ENCODE measurements at places on chromosomes 5 and 9. TPM values are rescaled to one million over a fixed set of nuclear protein-coding genes. Genes with fewer than 3 reads are reported as not detected.
A peak's percentile ranks its signal among the peaks of the same experiment; 100 is the strongest.

DNA sequence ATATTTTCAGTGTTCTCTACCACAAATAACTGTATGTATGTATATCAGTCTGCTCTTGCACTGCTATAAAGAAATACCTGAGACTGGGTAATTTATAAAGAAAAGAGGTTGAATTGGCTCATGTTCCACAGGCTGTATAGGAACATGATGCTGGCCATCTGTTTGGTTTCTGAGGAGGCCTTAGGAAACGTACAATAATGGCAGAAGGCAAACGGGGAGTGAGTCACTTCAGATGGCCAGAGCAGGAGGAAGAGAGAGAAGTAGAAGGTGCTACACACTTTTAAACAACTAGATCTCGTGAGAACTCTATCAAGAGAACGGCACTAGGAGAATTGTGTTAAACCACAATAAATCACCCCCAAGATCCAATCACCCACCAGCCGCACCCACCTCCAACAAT, 121.7 kb downstream of the ADAMTS6 start:
- no peak for DNase-seq

- DNase-seq: no peak
These were observed 15.1 kb downstream of the SLC22A5 start for GRCh38 chr5:132384506-132385050.

- no peak for DNase-seq
These were observed 283.2 kb upstream of the TMEM161B start for GRCh38 chr5:88551724-88552345.

- DNase-seq: no peak
These were observed 706.6 kb upstream of the RGMB start for GRCh38 chr5:98066910-98067309.

- no peak for DNase-seq
These were observed 151.9 kb downstream of the INSYN2B start for GRCh38 chr5:169828385-169828784.

- no peak for DNase-seq
These were observed 193.7 kb downstream of the BRINP1 start for GRCh38 chr9:119175581-119175980.

GRCh38 chr5:56119050-56119449, 114.1 kb downstream of the ANKRD55 start:
- DNase-seq: no peak

GRCh38 chr5:129003232-129003631, 37.9 kb downstream of the SLC27A6 start:
- DNase-seq: no peak

- DNase-seq: no peak
These were observed 13.0 kb downstream of the ROR2 start for GRCh38 chr9:91937056-91937455.

DNA sequence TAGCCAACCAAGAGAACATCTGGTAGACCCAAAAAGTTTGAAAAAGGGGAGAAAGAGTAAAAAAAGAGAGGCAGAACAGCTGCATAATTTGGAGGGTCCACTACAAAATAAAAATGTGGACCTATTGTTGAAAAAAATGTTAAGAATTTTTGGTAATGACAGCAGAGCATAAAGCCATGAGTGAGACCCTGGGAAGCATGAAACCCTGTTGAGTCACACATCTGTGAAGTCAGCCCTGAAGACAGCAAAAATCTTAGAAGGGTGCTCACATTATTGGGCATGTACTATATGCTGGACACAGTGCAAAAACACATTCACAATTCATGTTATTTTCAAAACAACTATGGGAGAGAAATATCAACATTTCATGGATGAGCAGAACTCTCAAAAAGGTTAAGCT, 56.4 kb upstream of the LIFR start:
- no peak for DNase-seq

DNA sequence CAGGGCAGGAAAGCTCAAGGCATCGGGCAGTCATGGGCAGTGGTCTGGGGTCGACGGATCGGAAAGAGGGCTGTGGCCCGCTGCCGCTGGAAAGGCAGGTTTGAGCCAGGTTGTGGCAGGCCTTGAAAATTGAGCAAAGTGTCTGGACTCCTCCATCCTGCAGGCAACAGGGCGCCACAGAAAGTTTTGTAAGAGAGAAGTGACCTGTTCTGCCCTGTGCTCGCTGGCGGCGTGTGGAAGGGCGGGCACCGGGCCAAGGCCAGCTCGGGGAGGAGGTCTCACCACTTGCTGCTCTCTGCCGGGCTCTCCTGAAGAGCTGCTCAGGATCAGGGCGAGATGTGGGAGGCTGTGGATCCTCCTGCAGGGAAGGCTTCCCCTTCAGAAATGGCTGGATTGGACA, 41.4 kb upstream of the FAT2 start:
- DNase-seq: no peak

GRCh38 chr5:34707451-34708107, 51.5 kb downstream of the RAI14 start:
- no peak for DNase-seq

DNA sequence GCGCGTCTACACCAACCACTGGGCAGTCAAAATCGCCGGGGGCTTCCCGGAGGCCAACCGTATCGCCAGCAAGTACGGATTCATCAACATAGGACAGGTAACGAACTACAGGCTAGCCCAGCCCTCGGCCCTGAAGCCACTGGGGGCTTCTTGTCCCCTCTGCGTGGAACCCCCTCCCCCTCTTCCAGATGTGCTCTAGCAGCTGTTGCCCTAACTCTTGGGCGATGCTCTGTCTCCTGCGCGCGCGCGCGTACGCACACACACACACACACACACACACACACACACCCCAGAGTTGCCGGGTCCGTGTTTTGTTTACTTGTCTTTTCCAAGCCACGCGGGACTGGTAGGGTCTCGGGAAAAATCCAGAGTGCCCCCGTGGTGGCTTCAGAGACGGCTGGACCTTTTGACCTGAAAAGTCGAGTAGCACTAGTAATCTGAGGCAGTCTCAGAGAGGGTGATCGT, 836 bp downstream of the PCSK5 start:
- DNase-seq: peak; percentile 82

GALNT12 gene
- 3.6 TPM for total RNA-seq

SYK gene
- 0.05 TPM for total RNA-seq

PCDHAC1 gene
- not detected for total RNA-seq

FBN2 gene
- not detected for total RNA-seq

TAF11L3 gene
- total RNA-seq: not detected

HSDL2 gene
- total RNA-seq: 14.1 TPM

TOR4A gene
- total RNA-seq: 11.4 TPM

DMRT3 gene
- total RNA-seq: not detected
